H1 (cell line): ENCODE measurements at places on chromosomes 3 and 15. TPM values are rescaled to one million over a fixed set of nuclear protein-coding genes. Genes with fewer than 3 reads are reported as not detected.

Gene SLC28A2
- total RNA-seq: not detected in 2 replicates

Gene NOX5
- total RNA-seq: not detected in 2 replicates

Gene LRRC31
- not detected in 2 replicates for total RNA-seq

Gene A4GNT
- not detected in 2 replicates for total RNA-seq

Gene CACNA2D3
- 1.8 and 2.2 TPM in 2 replicates for total RNA-seq

Gene IGDCC3
- 45.7 and 45.9 TPM in 2 replicates for total RNA-seq

Gene BCHE
- total RNA-seq: 1.7 and 1.9 TPM in 2 replicates

DNA sequence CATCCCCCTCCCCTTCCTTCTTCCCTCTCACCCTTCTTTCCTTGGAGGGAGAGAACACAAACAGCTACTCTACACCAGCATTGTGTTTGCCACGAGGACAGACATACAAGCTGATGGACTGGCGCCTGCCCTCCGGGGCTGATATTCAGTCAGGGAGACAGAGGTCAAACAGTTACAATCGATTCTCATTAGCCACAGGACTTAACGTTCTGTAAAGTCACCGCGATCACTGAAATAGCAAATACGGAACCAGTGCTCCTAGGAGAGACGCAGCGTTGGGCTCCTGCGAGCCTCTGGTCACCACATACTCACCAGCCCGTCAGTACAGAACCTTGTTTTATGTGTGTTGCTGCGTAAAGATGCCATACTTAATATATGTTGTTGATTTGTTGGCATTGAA, 108.8 kb downstream of the LRRK1 start:
- H3K4me3 ChIP-seq: no peak overlapping the region
- H3K36me3 ChIP-seq: no peaks in the 10 kb centered on the region

DNA sequence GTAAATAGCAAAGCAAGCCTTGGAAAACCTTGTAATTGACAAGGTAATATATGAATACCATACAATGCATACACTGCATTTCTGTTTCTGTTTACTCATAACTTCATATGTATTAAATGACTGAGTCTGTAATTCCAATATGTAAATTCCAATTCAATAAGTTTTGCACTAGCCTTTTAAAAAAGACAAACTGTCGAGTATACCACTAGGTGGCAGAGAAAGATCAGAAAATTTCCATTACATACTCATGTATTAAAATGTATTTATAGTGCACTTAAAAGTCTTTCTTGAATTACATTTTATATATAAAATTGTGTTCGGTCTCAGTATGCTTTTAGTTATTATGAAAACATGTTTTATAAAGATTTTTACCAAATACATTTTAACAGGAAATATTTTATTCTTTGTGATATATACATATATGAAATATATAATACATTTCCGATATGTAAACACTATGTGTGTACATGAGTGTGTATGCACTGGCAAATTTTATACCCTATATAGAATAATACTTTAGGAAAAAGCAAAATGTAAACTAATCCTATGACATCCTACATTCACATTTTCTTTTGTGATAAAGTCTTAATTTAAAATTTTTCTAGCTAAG, 216.8 kb downstream of the VGLL3 start:
- no peak for DNase-seq
- H3K36me3 ChIP-seq: no peaks in the 10 kb centered on the region
- H3K27ac ChIP-seq: no peak overlapping the region
- H3K4me3 ChIP-seq: no peak overlapping the region

- H3K4me3 ChIP-seq: no peak overlapping the region
- H3K4me1 ChIP-seq: no peaks in the 10 kb centered on the region
- DNase-seq: no peak
- H3K27ac ChIP-seq: no peak overlapping the region
- no peaks in the 10 kb centered on the region for H3K27me3 ChIP-seq
These were observed 19.0 kb downstream of the FAH start for GRCh38 chr15:80171787-80172186.

DNA sequence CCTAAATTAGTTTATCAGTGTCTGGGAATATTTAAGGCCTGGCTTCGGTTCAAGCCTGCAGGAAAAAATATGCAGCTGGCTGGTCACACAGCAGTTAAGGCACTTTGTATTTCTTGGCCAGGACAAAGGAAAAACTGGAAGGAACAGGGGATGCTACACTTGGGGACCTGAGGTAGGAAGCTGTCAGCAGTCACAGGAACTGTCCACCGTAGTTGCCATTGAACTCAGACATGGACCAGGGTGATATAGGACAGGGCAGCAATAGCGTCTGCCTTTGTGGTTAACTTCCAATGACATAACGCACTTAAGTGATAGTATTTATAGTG, 49.1 kb downstream of the NR1D2 start:
- DNase-seq: no peak
- no peaks in the 10 kb centered on the region for H3K36me3 ChIP-seq
- no peaks in the 10 kb centered on the region; the same call in 1 of the 2 replicates for H3K4me1 ChIP-seq
- no peak overlapping the region for H3K27ac ChIP-seq

- H3K27me3 ChIP-seq: no peaks in the 10 kb centered on the region
- no peak overlapping the region; the same call in 1 of the 2 replicates for H3K27ac ChIP-seq
- no peak for DNase-seq
- H3K4me3 ChIP-seq: no peak overlapping the region
- H3K36me3 ChIP-seq: no peaks in the 10 kb centered on the region
These were observed 183.4 kb upstream of the UBE2E2 start for GRCh38 chr3:23019596-23020300.

- no peak overlapping the region for H3K27ac ChIP-seq
- H3K27me3 ChIP-seq: no peaks in the 10 kb centered on the region
- H3K4me3 ChIP-seq: no peak overlapping the region
- H3K36me3 ChIP-seq: no peaks in the 10 kb centered on the region
These were observed 211.7 kb downstream of the DTWD1 start for GRCh38 chr15:49832511-49832910.
